T-helper 9 cell (primary cell): ENCODE measurements at places on chromosomes 11 and 22.

DNA sequence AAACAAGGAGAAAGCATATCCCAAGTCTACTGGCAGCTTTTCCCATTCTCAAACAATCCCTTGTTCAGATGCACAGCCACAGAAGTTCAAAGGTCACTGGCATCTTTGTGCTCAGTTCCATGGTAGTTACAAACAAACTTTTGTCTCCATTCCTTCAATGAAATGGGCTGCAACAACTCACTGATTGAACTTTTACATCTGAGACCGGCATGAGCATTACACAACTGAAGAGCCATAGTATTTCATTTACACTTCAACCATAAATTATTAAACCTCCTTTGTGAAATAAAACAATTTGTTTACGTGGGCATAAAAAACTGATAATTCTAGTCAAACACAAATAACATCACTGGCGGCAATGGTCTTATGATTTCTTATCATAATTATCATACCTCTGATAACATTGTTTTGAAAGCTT is 67.8 kb upstream of the ARHGAP32 start:
- DNase-seq, result no peak

- no peak for DNase-seq
Measured at GRCh38 chr22:49693848-49694247, 133.8 kb downstream of the BRD1 start.

DNA sequence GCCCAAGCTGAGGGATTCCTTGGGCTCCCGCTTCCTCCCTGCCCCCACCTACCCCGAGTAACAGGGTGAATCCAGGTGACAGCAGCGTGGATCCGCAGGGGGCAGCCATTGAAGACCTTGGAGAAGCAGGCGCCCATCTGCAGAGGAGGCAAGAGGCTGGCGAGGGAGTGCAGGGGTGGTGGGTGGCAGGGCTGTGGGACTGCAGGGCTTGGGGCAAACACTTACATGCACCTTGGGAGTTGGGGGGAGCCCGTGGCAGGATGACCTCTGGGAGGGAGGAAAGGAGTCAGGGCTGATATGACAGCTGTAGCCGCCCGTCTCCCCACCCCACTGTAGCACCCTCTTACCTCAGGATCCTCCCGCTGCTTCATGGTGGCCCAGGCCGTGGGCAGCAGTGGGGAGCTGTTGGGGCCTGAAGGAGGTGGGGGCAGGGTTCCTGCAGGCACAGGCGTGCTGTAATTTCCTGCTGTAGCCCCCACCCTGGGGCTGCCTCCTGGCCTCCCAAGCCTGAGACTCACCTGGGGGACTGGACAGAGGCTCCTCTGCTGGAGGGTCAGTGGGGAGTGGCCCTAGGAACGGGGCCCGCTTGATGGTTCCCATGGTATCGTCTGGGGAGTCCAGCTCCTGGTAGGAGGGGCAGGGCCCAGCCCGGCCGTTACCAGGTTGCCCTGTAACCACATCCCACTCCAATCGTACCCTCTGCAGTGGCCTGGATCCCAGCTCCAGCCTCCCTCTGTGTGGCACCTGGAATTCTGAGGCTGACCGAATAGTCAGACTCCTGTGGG is 6.1 kb downstream of the MAP4K2 start:
- no peak for DNase-seq

DNA sequence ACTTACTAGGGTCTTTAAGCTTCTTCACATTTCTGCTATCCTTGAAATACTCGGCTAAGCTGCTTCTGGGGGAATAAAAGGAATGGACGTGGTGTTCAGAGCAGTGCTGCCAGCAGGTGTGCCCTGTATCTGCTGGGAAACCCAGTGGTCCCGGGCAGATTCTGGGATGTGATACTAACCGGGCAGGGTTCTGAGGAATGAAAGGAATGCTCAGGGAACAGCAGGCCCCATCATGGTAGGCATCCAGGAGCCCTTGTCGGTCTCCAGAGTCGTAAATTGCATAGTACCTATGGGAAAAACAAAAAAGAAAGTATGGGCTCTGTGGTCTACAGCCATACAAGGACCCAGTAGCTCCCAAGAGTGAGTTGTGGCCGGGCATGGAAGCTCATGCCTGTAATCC is 4.5 kb upstream of the TMEM223 start:
- DNase-seq, result no peak

DNA sequence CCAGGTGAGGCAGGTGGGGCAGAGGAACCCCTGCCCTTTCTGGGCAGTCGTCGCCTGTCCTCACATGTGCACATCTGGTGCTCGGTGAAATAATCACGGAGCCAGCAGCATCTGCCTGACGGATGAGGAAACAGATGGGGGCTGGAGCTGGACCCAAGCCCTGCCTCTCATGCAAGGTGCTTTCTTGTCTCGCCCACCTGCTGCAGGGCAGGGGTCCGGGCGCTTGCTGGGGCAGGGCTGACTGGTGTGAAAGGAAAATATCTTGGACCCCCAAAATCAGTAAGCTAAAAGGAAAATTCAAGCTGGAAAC is 3.3 kb downstream of the ALDH3B2 start:
- DNase-seq, result no peak

DNA sequence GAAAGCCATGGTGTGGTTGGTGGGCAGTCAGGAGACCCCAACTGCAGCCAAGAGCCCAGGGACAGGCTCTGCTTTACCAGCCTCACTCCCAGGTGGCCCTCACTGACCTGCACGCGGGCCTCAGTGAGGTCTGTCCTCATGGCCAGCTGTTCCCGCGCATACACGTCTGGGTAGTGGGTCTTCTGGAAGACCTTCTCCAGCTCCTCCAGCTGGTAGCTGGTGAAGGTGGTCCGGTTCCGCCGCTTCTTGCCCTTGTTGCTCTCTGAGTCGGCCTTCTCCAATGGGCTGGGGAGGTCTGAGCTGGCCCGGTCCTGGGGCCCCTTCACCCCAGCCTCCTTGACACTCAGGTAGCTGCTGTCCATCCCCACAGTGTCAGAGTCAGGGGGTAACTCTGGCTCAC is 34.7 kb downstream of the ALX4 start:
- DNase-seq, result no peak

GRCh38 chr11:9719566-9720289 is 55.9 kb downstream of the SWAP70 start:
- no peak for DNase-seq

- DNase-seq, result peak; percentile 75
Measured at GRCh38 chr22:46791201-46791731, 28.8 kb downstream of the TBC1D22A start.

GRCh38 chr11:120142441-120143100 is 4.7 kb upstream of the TRIM29 start:
- no peak for DNase-seq

GRCh38 chr11:121039971-121040613 is 16.2 kb downstream of the TBCEL start:
- no peak for DNase-seq

DNA sequence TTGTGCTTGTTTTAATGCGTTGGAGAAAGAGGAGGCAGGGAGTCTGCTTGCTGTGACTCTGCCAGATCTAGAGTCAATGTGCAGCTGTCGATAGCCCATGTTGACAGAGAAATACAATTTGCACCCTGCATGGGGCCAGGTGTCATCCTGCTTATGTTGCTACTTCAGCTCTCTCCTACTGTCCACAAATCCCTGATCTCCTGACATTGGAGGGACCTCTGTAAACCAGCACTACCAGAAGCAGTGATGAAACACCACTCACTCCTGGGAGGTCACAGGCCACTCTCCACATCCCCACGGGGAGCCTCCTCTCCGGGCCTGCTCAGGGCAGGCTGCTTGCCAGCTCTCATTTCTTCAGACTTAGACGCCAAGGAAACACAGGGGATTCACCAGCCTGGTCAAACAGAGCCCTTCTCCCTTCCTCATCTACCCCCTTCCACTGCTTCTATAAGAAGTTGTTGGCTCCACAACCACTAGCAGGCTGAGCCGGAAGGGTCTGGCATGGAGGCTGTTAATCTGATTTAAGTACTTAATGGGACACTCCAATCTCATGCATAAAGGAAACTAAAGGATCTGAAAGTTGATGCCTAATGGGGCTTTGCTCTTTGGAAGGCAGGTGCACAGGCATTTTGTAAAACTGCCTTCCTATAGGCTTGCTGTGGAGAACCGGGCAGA is 29.9 kb upstream of the CSNK2A3 start:
- no peak for DNase-seq

- DNase-seq, result no peak
Measured at GRCh38 chr11:68661697-68662603, 22.4 kb upstream of the GAL start.

GRCh38 chr11:101555366-101555765 is 28.4 kb downstream of the TRPC6 start:
- DNase-seq, result no peak

DNA sequence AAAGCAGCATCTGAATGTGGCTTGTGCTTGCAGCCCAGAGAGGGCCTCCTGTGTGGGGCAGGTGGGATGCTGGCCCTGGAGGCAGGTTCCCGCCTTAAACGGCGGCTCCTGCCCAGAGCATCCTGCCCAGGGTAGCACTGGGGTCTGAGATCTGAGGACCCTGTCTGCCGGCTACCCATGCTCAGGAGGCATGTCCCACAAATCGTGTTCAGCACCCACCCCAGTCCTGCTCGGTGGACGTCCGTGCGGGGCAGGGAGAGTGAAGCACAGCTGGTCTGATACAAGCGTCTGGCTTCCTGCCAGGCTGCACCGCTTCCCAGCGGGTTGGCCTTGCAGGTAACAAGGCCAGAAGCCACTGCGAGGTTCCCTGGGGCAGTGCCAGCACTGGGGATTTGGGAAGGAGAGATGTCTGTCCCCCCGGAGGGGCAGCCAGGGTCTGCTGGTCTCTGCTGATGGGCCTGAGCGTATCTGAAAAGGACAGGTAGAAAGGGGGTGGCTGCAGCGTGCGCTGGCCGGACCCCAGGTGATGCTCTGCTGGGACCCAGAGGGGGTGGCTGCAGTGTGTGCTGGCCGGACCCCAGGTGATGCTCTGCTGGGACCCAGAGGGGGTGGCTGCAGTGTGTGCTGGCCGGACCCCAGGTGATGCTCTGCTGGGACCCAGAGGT is 3.6 kb downstream of the TRABD start:
- DNase-seq, result no peak

DNA sequence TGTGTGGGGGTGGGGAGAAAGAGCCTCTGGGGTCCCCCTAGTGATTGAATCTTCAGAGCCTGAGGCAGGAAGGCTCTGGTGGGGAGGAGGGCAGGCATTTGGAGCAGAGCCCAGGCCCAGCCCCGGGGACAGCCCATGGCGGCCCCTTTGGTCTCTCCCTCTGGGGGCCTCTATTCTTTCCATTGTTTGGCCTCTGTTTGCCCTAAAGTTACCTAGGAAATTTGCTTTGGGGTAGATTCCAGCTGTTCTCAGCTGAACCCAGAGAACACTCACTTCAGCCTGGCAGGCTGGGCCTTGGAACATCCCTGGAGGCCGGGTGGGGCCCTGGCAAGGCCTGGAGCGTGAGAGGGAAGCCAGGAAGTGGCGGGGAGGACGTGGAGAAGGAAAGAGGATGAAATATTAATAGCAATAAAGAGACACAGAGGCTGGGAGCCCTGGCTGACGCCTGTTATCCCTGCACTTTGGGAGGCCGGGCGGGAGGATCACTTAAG is 22.9 kb upstream of the A4GALT start:
- DNase-seq, result no peak

- no peak for DNase-seq
Measured at GRCh38 chr22:40196628-40197360, 19.1 kb downstream of the TNRC6B start.

DNA sequence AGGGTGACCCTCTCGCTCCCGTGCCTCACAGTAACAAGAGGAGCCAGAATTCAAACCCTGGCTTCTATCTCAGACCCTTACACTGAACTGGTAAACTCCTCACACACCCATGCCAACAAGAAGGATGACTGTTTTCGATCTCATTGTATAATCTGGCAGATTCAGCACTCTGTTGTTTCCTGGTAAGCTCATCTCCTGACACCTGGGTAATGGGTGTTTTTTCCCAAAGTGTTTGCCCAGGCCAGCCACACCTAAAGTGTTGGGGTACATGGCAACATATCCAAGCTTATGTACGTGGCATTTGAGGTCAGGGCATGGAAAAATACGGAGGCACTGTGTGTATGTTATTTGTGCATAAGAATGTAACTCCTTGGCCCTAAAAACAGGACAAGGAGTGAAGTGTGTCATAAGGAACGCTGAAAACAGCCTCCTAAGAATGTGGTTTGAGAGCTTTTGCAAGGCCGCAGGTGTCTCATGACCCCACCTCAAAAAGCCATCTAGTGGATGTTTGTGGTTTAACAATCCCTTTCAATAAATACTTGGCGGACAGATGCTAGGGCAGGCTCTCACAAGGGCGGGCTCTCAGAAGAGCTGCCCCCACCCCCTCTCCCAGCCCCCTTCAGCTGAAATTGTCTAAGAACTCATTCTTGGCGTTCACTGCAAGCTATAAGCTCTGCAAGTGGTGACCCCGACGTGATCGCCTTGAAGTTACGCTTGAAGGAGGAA is at the start of gene MS4A15:
Gene MS4A15 (plus strand): TSS at position 561 of the 726 bp plus-strand sequence. CDS start 6,867 bp downstream, outside the sequence.
- no peak for DNase-seq

- DNase-seq, result no peak
Measured at GRCh38 chr22:41425660-41426365, 20.8 kb downstream of the TOB2 start.

DNA sequence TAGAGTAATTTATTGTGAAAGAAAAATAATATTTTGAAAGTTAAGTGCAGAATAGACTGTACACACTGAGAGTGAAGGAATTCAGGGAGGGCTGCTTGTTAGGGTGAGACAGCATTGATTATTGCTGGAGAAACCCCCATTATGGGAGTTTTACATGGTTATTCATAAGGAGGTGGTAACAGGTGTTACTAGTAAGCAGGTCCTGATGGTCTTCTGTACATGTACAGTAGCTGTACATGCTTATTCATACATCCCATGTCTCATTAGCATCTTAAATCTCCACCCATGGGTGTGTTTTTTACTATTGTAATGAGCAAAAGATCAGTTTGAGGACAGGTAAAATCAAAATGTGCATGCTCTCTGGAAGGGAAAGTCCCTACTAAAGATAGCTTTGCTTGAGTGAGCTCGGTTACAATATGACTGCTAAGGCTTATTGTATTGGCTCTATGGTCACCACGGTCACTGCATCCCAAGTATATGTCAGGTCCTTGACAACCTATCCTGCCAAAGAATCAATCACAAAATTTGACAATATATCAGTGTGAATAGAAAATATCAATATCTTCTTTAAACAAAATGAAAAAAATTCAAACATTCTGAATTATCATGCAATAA is 6.2 kb downstream of the KDM4F start:
- no peak for DNase-seq
